Hindlimb muscle (tissue), 1 donor: ENCODE measurements at places on chromosomes 7 and 10. TPM values are rescaled to one million over a fixed set of nuclear protein-coding genes. Genes with fewer than 3 reads are reported as not detected.

- DNase-seq: no peak
Observed at GRCh38 chr10:52245547-52245946, 68.5 kb upstream of the DKK1 start.

DNA sequence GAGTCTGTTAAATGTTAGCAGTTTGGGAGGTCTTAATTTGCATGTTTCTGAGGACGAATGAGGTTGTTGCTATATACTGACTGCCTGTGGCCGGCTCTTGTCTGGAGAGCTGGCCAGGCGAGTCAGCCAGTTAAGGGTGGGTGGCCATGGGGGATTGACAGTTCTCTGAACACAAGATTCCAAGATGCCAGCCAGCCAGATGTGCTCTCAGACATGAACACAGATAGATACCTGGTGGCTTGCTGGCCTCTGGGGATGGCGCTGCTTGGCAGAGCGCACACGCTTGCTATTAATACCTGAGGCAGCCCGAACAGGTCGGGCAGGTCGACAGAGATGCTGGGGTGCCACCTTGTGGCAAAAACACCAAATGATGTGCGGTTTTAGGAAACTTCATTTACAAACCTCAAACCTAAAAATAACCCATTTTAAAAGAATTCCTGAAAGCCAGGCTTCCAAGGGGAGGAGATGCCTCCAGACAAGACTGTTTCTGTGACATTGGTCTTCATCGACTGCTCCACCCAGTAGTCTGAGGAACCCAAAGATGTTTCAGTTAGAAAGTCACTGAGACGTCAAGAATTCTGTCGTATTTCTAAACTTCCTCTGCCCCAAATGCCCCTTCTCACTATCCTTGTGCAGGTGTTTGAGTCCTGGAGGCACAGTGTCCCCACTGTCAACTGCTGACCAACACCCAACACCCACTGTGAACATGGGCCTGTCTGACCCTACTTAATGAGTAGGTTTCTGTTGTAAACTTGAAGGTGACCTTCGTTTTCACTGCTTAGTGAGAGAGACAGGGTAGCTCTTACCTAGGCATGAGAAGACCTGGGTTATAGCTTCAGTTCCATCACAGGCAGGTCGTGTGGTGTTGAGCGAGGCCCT is 123.4 kb downstream of the NT5C2 start:
- DNase-seq: peak; percentile 29

- DNase-seq: no peak
Observed at GRCh38 chr7:131605280-131605878, 49.0 kb upstream of the PODXL start.

GRCh38 chr10:93096901-93097300 is 23.2 kb downstream of the CYP26A1 start:
- DNase-seq: no peak

DNA sequence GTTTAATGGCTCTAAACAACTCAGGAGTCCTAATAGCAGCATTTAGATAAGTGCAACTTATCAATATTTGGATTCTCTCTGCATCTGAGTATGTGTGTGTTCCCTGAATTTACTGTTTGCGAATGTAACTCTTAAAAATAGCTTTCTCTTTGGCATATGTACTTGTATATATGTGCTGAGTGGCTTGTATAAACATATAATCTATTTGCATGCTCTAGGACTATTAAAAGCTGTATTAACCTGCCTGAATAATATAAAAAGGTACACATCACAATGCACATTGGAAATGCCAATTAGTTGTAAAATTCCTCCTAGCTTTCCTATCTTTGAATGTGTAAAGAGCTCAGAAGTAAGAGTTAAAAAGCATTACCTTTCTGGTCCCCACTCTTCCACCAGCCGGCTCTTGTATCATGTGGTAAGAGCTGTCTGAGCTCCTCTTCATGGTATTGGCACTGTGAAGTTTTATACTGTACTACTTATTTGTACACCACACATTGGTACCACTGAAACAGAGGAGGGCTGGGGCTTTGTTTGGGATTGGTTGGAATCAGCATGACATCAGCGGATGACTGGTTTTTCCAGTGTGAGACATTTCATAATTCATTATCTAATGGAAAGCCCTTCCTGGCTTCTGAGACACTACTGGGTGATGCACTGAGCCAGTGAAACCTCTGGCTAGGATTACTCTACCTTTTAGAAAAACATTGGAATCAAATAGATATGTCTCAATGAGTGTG is at the start of gene INHBA:
TSS of gene INHBA (minus strand) at position 456 of the 737 bp plus-strand sequence. CDS start 2,716 bp downstream, outside the sequence.
- peak; percentile 53 for DNase-seq

- DNase-seq: no peak
Observed at GRCh38 chr10:14560791-14561765, 213.6 kb downstream of the FAM107B start.

DNA sequence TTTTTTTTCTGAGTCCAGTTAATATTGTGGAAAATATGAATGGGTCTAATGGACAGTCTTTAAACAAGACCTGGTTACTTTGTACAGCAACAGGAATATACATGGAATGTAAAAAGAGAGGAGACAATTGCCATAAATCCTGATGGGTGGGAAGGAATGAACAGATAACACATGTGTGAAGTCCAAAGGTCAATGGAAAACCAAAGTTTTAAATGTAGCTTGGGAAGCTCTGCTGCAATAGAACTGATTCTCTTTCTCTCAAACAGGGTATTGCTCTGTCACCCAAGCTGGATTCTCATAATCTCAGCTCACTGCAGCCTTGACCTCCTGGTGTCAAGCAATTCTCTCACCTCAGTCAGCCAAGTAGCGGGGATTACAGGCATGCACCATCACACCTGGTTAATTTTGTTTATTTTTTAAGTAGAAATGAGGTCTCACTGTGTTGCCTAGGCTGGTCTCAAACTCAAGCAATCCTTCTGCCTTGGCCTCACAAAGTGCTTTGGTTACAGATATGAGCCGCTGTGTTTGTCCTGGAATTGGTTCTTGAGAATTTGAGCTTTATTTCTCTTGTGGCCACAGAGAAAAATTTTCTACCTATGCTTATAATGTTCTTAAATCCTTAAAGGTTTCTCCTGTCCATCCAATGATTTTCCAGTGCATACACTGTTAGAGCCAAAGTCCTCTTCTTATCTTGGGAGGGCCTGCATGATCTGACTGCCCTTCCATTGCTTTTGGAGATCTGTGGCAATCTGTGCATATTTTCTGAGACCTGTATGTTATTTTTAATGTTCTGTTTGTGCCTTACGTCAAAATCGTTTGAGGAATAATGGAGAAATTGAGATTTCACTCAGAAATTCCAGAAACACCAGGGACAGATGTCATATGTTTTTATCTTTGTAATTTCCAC is 30.7 kb upstream of the ZNF92 start:
- no peak for DNase-seq

DNA sequence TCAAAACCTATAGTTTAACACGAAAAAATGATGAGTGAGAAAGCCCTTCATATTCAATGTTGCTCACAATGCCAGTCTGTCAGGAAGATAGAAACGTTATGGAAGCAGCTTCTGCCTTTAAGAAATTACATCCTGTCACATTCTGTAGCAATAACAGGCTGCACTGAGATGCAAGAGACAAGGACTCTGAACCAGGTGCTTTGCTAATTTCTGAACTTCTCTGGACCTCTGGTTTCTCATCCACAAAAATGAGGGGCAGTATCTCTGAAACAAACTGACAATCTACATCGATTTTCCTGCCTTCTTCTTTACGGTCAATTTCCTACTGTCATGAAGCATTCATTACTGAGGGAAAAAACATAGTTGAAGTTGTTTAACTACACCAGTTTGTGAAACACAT is 234.0 kb downstream of the SNX13 start:
- DNase-seq: no peak

GRCh38 chr7:22872096-22872807 is 49.6 kb upstream of the TOMM7 start:
- no peak for DNase-seq

DNA sequence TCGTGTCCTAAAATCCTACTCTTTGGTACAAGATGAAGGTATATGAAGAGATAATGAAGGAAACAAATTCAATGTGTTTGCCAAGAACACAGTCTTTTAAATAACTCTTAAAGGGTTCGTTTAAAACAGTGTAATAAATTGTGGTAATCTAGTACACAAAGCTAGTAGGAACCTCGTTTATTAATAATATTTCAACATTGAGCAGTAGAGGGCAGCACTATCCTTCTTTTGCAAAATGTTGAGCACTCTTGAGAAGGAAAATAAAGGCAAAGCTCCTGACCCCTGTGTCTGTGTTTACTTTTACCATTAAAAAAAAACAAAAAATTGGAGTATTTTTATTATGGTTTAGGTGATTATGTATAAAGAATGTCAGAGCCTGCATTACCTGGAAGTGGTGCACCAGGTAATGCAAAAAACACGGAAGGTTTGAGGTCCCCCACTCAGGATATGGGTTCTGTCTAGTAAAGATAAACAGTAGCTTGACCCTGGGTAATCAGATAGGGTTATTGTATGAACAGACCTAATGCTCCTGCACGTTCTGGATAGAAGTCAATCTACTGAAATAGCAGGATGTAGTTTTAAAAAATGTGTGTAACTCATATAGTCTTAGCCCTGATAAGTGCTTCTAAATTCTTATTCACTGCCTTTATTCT is 5.7 kb upstream of the GOT1 start:
- DNase-seq: peak; percentile 29

DNA sequence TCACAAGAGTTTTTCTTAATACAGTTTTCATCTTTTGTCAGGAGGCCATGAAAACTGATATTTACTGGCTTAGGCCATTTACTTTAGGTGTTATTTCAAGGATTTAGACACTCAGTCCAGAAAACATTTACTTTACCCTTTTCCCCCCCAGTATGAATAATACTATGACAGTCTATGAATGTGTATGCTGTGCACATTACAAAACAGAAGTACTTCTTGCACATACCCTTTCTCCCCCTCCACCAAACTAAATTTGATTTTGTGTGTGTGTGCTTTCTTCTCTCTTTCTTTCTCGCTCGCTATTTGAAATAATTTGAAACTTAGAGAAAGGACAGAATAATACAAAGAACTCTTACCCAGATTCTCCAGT is 41.3 kb downstream of the RBM33 start:
- DNase-seq: no peak

DNA sequence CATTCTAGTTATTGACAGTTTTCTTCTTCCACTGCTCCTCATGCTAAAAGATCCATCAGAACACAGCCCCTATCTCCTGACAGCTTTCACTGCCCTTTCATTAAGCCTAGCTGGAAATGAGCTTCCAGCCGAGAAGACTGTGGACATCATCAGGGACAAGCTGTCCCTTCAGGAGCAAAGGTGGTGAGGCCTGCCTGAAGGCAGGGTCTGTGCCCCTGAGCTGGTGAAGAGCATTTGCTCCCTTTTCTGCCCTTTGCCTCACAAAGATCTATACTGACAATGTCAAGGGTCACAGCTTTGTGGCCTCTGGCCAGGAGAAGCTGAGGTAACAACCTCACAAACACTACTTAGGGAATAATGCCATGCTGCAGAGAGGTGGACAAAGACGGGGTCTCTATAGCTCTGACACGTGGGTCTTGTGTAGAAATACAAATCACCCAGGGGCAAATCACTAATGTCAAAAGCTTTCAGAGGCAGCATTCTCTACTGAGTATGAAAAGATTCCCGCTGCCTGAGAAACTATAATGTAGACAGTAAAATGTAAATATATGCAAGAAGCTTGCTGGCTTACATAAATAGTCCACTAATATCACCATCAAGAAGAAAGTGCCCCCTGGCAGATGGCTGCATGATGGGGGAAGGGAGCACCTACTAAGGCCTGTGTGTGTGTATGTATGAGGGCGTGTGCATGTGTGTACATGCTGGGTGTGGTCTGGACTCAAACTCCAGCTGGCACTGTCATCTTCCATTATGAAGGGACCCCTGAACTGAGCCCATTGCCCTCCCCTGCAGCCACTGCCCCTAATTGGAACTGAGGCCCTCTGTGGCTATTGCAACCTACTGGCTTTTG is 55.8 kb downstream of the HBP1 start:
- no peak for DNase-seq

GRCh38 chr10:103942866-103943265 is 24.1 kb upstream of the SLK start:
- DNase-seq: no peak

- no peak for DNase-seq
Observed at GRCh38 chr10:33211106-33211878, 123.2 kb downstream of the NRP1 start.

- no peak for DNase-seq
Observed at GRCh38 chr10:19918794-19919193, 102.6 kb downstream of the PLXDC2 start.

DNA sequence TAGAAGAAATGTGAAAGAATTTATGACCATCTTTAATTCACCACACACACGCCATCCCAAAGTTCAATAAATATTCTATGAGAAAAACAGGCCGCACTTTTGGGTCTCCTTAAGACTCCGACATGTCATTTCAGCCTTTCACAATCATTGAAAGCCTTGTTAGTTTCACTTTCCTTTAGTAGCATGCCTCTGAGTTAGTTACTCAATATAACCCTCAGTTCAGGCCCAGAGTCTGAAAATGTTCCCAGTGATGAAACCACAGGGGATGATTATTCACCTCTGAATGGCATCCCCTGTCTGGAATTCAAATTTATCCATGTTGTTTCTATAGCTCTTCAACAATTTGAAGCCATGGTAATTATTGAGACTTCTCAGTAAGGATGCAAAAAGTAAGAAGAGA is 278.1 kb upstream of the NRP1 start:
- DNase-seq: no peak

DNA sequence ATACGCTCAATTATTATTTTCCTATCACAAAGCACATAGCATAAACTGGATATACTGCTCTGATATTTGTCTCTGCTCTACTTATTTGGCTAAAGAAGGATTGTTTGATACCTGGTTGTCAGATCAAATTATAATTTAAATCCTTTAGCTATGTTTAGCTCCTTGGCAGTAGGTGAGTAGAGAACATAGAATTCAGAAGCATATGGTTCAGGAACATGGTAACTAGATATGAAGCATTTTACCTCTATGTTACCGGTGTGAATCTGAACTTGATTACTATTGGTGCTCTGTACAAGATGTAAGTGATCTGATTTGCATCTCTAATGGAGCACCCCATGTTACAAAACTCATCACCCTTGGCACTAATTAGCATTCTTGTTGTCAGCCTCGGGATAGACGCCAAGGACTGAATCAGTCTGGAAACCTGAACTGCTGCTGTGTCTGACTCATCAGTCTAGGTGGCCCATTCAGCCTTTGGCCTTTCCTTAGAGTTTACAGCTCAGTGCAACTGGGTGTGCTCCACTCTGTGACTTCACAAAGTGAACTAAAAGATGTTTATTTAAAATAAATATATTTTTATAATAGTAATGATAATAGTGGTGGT is 12.3 kb upstream of the MYPN start:
- no peak for DNase-seq

DNA sequence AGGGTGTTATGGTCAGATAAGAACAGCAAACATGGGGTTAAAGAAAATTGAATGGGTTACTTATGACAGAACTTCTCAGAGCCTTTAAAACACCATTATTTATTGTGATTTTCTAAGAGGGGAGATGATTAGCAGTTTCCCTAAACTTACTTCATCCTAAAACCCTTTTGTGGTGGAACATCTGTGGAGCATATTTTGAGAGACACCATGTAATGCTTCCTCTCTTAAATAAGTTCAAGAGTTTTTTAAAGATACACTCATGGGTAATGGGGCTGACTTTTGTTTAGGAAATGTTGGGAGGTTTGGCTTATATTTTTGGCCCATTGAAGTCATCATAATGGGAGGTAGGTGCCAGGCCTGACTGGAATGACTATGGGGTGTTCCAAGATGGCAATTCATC is 8.4 kb upstream of the PDCD4 start:
- no peak for DNase-seq

- DNase-seq: no peak
Observed at GRCh38 chr7:105336009-105336408, 52.7 kb downstream of the SRPK2 start.

The ARHGAP21 gene
- polyA plus RNA-seq: 60.5 TPM

The CPED1 gene
- 8.2 TPM for polyA plus RNA-seq

The MYL7 gene
- polyA plus RNA-seq: 5.1 TPM

The CCZ1 gene
- polyA plus RNA-seq: 55.4 TPM

The MEOX2 gene
- polyA plus RNA-seq: 40.2 TPM

The UCN3 gene
- not detected for polyA plus RNA-seq

The PLXNA4 gene
- polyA plus RNA-seq: 2.6 TPM

The PLCE1 gene
- polyA plus RNA-seq: 53.4 TPM
